ENCODE measurements at places on chromosomes 5 and 9.

DNA sequence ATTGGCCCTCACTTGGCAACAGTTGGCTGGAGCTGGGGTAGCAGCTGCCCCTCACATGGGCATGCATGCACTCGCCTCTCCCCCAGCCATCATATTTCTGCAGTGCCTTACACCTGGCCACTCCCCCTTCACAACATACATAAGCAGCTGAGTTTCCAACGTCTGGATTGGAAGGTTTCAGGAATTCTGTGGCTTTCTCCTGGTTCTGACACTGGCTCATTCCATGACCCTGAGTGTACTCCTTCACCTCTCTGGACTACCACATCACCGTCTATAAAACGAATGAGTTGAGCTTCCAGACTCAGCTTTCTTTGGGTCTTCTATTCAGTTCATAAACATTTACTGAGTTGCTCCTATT lies 84.3 kb downstream of the GALNT10 start:
- DNase-seq, result no peak

- DNase-seq, result no peak
Measured at GRCh38 chr5:149060325-149060724, 2.5 kb downstream of the SH3TC2 start.

- DNase-seq, result no peak
Measured at GRCh38 chr5:61575103-61575502, 243.0 kb downstream of the ZSWIM6 start.

DNA sequence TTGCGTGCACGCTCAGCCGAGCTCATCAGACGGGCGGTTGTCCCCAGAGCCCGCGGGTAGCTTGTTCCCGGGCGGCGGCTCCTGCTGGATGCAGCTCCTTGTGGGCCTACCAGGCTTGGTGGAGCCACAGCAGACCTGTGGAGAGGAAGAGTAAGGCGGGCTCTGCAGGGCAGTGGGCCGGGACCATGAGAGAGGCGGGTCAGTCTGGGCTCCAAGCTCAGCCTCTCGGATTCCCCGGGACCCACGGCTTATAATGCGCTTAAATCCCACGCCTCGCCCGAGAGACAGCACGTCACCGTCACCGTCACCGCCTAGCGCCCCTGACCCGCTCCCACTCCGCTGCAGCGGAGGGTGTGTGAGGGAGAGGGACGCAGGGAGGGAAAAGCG lies 1.9 kb upstream of the ANKRD18A start:
- DNase-seq, result no peak

DNA sequence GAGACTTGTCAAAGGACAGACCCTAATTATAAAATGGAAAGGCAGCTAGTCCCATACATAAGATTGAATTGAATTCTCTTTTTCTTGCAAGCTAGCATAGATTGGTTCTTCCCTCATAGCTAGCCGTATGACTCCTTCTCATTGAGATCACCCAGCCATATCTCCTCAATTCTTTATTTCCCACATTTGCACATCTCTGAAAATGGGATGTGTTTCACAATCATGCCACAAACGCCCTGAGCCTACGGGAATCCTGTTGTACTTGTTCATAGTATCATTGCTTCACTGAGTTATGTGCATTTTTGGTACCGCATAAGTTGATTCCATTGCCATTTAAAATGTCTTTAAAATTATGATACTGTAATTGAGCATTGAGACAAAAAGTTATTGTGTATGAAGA lies 90.5 kb downstream of the PCSK1 start:
- no peak for DNase-seq

- no peak for DNase-seq
Measured at GRCh38 chr5:6395621-6396020, 17.3 kb upstream of the MED10 start.

GRCh38 chr5:168486136-168486879 lies at the start of gene RARS1:
Gene RARS1, plus strand, starts transcription at chr5:168486471. Its CDS starts 28 bp downstream, at chr5:168486499.
- peak; percentile 93 for DNase-seq

DNA sequence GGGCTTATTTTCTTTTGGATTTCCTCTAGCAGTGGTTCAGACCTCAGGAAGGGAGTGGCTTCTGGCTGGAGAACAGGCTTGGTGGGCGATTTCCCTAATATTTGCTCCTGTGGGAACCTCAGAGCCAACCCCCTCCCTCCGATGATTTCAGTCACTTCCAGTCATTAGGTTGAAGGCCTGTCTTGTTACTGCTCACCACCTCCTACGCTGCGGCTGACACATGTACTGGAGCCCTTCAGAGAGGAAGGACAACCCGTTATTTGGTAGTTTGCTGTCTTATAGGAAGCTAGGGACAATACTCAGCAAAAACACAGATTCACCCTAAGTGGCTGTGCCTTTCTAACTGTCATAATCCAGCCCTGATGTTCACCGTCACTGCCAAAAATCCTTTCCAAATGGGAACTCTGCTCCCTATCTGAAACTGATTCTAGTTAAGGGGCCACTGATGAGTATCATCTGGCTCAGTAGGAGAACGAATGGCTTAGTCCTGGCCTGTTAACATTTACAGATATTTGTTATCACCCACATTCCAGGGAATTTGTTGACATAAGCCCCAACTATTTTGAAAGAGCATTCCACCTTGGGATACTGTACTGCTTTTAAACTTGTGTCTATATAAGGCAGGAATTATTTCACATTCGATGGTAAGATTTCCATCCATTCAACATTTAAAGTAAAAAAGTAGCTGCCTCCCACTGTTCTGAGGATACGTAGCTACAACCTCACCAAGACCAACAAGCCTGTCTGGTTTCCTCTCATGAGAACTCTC lies 29.3 kb upstream of the ANKH start:
- no peak for DNase-seq

- DNase-seq, result no peak
Measured at GRCh38 chr5:158769696-158770095, 330.0 kb downstream of the EBF1 start.

- no peak for DNase-seq
Measured at GRCh38 chr9:17862101-17862500, 283.2 kb downstream of the SH3GL2 start.

DNA sequence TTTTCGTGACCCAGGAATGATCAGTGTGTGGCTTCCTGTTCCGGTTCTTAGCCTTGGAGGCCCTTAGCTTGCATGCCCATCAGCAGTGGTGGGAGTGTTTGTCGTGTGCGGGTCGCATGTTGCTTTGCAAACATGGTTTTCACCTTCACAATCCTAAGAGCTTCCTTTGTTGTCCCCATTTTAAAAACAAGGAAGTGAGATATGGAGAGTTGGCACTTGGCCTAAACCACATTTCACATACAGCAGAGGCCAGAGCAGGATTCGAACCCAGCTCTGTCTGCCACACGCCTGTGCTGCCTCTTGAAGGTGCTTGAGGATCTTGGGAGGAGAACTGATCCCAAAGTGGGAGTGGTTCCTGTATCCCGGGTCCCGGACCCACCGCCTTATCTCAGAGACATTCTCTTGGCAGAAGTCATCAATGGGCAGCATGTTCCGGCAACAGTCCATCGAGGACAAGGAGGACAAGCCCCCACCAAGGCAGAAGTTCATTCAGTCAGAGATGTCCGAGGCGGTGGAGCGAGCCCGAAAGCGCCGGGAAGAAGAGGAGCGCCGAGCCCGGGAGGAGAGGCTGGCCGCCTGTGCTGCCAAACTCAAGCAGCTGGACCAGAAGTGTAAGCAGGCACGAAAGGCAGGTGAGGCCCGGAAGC lies 38.2 kb upstream of the POMT1 start:
- no peak for DNase-seq

DNA sequence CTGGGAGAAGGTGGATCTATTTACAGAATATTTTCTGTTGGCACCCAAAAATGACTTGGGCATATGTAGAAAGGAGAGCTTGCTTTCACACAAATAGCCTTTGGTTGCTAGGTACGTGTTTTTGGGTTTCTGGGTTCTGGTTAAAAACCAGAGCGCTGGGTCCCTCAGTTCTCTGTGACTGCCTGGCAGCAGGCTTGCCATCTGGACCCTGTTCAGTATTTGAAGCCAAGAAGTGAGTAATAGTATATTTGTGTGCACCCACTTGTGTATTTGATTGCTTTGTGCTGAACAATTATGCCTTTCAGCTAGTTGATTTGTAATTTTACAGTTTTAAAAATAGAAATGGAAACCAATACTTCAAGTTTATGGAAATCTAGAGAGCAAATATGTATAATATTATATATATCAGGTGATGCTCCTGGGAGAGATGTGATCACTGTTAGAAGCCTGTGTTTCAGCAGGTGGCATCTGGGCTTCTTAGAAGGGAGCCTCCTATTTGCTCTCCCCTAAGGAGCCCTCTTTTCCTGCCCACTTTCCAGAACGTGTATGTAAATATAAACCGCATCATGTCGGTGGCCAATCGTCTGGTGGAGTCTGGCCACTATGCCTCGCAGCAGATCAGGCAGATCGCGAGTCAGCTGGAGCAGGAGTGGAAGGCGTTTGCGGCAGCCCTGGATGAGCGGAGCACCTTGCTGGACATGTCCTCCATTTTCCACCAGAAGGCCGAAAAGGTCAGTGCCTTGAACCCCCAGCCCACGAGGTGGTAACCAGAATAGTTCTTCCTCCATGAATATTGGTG lies 153.6 kb downstream of the TRIO start:
- no peak for DNase-seq

DNA sequence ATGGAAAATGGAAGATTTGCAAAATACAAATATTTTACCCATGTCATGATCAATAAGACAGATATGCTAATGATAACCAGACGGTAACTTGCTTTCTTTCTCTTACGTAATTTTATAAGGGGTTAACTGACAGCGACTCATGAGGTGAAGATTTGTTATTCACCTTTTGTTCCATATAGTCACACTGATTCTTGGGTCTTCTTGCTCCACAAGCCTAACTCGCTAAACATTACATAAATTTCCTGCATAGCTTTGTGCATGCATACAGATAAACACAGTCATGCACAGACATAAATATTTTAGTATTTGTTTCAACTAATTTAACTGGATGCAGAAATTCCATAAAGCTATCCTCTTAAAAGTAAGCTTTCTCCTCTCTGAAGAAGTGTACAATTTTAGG lies 225.9 kb downstream of the VPS13A start:
- no peak for DNase-seq

DNA sequence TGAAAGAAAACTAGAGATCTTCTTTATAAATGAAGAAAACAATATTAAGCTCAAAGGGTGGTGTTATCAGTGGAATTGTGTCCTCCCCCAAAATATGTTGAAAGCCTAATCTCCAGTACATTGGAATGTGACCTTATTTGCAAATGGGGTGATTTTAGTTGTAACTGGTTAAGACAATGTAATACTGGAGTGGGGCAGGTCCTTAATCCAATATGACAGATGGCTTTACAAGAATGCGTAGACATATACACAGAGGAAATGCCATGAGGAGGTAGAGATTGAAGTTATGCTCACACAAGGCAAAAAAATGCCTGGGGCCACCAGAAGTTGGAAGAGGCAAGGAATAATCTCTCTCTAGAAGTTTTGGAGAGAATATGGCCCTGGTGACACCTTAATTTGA lies 13.7 kb upstream of the TRIM32 start:
- no peak for DNase-seq

GRCh38 chr9:98172604-98173003 lies 19.8 kb downstream of the CORO2A start:
- DNase-seq, result no peak

Measured in activated CD4-positive, alpha-beta T cell treated with anti-CD3 and anti-CD28 coated beads, Interleukin-2, Interleukin-4, amounts not matched to agents 100 ng/mL and 50 ng/mL, durations not matched to agents 16 hours and 8 hours (primary cell).